ENCODE measurements at places on chromosomes 1 and 21. TPM values are rescaled to one million over a fixed set of nuclear protein-coding genes. Genes with fewer than 3 reads are reported as not detected.

- no peak for DNase-seq
- no peak overlapping the region for H3K27ac ChIP-seq
- H3K4me1 ChIP-seq: no peaks in the 10 kb centered on the region
- no peak overlapping the region for H3K4me3 ChIP-seq
- H3K36me3 ChIP-seq: no peaks in the 10 kb centered on the region
- no peaks in the 10 kb centered on the region for H3K27me3 ChIP-seq
Observed at GRCh38 chr1:47810964-47811682, 186.1 kb downstream of the TRABD2B start.

- H3K27me3 ChIP-seq: no peaks in the 10 kb centered on the region
- H3K36me3 ChIP-seq: no peaks in the 10 kb centered on the region
- no peak overlapping the region for H3K27ac ChIP-seq
- peaks cover 7% of the 10 kb centered on the region for H3K4me1 ChIP-seq
- peak; percentile 87 for DNase-seq
Observed at GRCh38 chr1:109643385-109644230, 12.3 kb upstream of the GSTM4 start.

DNA sequence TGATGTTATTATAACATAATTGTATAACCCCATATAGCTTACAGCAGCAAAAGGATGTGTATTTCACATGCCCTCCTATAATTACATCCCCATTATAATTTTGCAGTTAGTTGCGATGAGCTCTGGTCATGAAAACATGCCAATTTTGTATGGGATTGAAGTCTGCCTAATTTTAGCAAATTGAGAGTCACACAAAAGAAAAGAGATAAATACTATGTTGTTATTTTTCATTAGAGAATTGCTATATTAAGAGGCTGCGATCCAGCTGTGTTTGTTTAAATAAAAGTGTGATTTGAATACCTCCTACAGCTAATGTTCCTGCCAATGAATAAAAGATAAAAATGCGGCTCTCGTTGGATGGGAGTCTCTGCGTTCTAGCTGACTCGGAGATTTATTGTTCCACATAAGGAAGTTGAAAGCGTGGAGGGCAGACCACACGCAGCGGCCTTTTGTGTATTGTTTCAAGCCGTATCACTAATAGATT, 461.0 kb upstream of the NFIA start:
- no peak for DNase-seq
- no peaks in the 10 kb centered on the region for H3K4me1 ChIP-seq
- H3K36me3 ChIP-seq: no peaks in the 10 kb centered on the region
- H3K27me3 ChIP-seq: no peaks in the 10 kb centered on the region
- no peak overlapping the region for H3K27ac ChIP-seq

GRCh38 chr1:183571678-183572268, 18.5 kb downstream of the NCF2 start:
- H3K4me1 ChIP-seq: no peaks in the 10 kb centered on the region
- no peaks in the 10 kb centered on the region for H3K36me3 ChIP-seq
- no peak overlapping the region for H3K4me3 ChIP-seq
- H3K27ac ChIP-seq: no peak overlapping the region

DNA sequence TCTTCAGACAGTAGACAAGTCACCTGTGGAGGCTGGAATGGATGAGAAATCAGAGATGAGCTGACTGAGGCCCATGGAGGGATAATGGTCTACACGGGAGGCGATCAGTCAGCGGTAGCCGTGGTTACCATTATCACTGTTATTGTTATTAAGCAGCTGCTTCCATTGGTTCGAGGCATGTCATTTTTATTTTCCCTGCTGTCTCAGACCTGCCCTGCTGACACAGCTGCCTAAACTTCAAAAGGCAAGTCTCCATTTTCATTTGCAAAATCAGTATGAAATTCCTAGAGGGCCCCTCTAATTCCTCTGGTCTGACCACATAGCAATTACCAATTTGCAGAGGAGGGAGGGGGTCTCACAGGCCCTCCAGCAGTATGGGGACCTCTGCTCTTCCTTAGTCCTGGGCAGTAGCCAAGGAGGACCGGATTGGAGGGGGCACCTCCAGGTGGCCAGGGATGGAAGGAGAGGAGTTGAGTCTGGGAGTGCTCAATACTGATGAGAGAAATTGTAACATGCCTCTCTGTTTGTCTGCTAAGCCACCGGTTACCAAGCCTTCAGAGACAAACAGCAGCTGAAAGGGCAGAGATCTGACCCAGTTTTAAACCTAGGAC, 184.2 kb downstream of the TRABD2B start:
- DNase-seq: no peak
- H3K36me3 ChIP-seq: no peaks in the 10 kb centered on the region

DNA sequence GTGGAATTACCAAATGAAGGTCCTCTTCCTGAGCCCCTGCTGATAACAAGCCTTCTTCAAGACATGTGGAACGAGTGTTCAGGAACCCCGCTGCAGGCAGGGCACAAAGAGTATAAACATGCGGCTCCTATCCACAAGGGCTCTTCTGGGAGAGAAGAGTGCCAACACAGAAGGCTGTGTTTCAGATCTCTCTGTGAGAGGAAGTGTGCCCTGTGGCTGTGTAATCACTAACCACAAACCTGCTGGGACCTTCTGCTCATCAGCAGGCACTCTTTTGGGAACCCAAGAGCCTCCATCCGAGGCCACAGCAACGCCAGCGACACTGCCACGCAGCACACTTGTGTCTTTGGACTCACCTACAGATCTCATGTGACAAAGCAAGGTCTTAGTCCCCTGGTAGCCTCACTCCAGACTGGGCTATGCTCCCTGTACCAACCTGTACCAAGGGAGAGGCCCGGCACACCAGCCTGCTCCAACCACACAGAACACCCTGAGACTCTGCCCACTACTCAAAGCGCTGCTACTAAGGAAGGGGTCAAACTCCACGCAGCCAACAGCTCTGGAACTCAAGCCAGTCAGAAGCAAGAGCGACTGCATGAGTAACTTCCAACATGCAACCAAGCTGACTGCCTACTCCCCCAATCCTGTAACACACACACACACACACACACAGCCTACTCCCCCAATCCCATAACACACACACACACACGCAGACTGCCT, 7.8 kb downstream of the PTTG1IP start:
- H3K27ac ChIP-seq: no peak overlapping the region
- H3K4me3 ChIP-seq: no peak overlapping the region
- H3K27me3 ChIP-seq: no peaks in the 10 kb centered on the region
- peaks cover 32% of the 10 kb centered on the region for H3K4me1 ChIP-seq

- H3K36me3 ChIP-seq: peaks cover 13% of the 10 kb centered on the region
- no peaks in the 10 kb centered on the region for H3K4me1 ChIP-seq
- DNase-seq: no peak
- no peaks in the 10 kb centered on the region for H3K27me3 ChIP-seq
- H3K27ac ChIP-seq: no peak overlapping the region
Observed at GRCh38 chr1:115685029-115685705, 43.4 kb downstream of the VANGL1 start.

- no peaks in the 10 kb centered on the region for H3K4me1 ChIP-seq
- peak within 1 kb of the TSS; percentile 59 for H3K4me3 ChIP-seq
- no peaks in the 10 kb centered on the region for H3K36me3 ChIP-seq
- H3K27me3 ChIP-seq: no peaks in the 10 kb centered on the region
- H3K27ac ChIP-seq: peak within 1 kb of the TSS; percentile 90
- DNase-seq: peak; percentile 83
Observed at GRCh38 chr1:214281021-214281719, at the start of gene SMYD2. SMYD2 (plus strand) TSS chr1:214281159; CDS start chr1:214281255, 96 bp downstream.

DNA sequence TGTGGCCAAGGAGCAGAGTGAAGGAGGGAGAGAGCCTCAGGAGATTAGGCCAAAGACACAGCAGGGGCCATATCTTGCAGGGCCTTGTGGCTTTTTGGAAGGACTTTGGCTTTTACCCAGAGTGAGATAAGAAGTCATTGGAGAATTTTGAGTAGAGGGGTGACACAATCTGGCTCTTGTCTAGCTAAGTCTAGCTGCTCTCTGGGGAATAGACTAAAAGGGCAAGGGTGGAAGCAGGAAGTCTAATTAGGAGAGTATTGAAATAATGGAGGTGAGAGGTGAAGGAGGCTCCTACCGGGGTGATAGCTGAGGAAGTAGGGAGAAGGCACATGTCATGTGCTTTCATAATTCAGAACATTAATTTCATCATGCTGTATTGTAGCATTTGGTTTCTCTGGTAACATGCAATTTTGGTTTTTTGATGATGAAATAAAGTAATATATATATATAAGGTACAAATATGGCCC, 34.3 kb upstream of the KCNA3 start:
- no peaks in the 10 kb centered on the region for H3K4me1 ChIP-seq
- no peak overlapping the region for H3K4me3 ChIP-seq
- H3K27me3 ChIP-seq: no peaks in the 10 kb centered on the region
- DNase-seq: no peak
- no peaks in the 10 kb centered on the region for H3K36me3 ChIP-seq

DNA sequence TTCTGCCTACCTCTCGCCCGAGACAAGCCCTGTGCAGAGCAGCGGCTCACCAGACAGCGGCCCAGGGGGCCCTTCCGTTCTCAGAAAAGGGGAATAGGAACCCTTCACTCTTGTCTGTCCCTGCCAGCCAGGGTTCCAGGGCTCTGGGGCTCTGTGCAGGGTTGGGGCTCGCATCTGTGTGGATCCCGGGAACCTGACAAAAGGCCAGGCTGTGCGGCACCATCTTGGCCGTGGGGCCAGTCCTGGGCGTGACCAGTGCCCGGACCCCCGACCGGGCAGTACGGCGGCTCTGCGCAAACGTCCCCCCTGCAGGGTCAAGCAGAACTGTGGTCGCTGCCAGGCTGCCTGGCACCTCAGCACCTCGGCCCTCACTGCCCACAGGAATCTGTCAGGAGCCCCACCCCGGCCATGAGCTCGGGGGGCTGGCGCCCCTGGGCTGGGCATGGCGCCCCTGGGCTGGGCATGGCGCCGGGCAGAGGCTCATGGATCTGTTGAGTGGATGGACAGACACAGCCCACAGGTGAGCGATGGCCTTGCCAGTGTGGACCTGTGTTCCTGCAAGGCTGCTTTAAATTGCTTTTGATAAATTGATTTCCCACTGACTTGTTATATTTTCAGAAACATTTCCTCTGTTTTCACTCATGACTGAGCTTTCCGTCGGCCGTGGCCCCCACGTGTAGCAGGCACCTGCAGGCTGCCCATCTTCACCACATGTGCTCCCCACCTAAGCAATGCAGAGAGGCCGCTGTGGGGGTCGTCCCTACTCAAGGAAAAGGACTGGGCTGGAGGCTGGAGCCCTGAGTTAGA, 59.0 kb downstream of the SLX9 start:
- no peaks in the 10 kb centered on the region for H3K27me3 ChIP-seq
- no peak overlapping the region for H3K27ac ChIP-seq
- DNase-seq: peak; percentile 17
- no peak overlapping the region for H3K4me3 ChIP-seq
- no peaks in the 10 kb centered on the region for H3K36me3 ChIP-seq

GRCh38 chr1:234845097-234845660, 235.2 kb upstream of the IRF2BP2 start:
- H3K27me3 ChIP-seq: no peaks in the 10 kb centered on the region

DNA sequence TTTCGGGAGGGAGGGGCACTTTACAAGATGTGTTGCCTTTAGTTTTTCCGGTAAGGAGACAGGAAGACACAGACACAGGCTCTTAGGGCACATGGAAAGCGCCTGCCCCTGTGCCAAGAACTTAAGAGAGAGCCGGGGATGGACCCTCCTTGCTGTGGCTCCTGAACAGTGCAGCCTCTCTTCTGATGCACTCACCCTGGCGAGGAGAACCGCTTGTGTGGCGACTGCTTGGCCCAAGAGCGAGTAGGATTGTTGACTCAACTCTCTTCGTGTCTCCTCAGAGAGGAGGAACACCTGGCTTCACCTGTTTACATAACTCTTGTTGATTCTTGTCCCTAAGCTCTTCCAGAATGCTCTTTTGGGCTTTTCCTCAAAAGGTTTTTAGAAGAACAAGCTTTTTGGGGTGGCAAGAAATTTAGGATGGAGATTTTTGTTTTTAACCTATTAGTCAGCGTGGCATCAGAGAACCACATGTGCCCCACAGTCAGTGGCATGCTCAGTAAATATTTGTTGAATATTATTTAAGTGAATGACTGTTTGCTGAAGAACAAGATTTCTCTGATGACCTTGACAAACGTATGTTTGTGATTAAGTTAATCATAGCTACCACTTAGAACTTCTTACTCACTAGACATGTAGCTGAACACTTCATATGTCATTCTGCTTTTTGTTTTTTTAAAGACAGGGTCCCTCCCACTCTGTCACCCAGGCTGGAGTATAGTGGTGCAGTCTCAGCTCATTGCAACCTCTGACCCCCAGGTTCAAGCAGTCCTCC, 60.6 kb downstream of the NFIA start:
- H3K4me3 ChIP-seq: no peak overlapping the region
- no peak for DNase-seq
- H3K36me3 ChIP-seq: no peaks in the 10 kb centered on the region
- H3K4me1 ChIP-seq: peaks cover 5% of the 10 kb centered on the region
- no peaks in the 10 kb centered on the region for H3K27me3 ChIP-seq

DNA sequence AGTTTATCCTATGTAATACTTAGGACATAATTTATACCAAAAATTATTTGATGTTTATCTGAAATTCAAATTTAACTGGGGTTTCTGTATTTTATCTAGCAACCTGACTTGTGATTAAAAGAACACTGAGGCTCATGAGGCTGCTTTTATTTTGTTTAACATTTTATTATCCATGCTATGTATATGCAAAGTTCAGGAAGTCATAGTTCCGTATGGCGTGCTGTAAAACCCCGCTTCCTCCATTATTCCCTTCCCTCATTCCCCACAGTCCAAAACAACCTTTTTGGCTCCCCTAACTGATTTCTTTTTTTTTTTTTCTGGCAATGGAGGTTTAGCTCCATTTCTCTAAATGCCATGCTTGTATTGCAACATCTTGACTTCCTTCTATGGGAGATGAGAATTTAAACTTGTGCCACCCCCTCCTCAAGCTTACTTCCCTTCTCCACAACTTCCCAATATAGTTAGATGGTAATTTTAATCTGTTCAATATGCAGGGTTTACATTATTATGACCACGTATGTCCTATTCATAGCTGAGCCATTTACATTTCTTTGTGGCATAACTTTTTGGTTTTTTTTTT, 138.0 kb upstream of the DNAH14 start:
- no peak overlapping the region for H3K4me3 ChIP-seq
- no peaks in the 10 kb centered on the region for H3K4me1 ChIP-seq

DNA sequence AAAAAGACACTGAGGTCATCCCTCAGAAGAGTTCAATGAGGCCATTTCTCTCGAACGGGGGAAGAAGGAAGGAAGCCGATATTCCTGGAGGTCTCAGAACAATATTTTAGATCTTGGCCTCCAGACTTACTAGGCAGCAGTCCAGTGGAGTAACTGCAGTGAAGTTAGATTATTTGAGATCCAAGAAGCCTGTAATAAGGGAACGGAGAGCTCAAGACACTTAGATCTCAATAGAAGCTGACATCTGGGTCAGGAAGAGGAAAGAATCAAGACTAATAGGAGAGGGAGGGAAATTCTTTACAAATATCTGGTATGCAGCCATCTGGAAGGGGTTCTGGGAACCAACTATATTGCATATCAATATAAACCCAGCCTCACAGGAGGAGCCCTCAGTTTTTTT, 13.6 kb upstream of the ENAH start:
- H3K4me1 ChIP-seq: no peaks in the 10 kb centered on the region
- no peak for DNase-seq
- no peaks in the 10 kb centered on the region for H3K36me3 ChIP-seq
- H3K4me3 ChIP-seq: no peak overlapping the region
- H3K27me3 ChIP-seq: no peaks in the 10 kb centered on the region

ATXN7L2 gene
- 1.5 TPM for total RNA-seq

CLCA4 gene
- total RNA-seq: not detected

PLEKHN1 gene
- total RNA-seq: not detected

CLDN17 gene
- total RNA-seq: not detected
